ENCODE measurements at places on chromosomes 4 and X.

DNA sequence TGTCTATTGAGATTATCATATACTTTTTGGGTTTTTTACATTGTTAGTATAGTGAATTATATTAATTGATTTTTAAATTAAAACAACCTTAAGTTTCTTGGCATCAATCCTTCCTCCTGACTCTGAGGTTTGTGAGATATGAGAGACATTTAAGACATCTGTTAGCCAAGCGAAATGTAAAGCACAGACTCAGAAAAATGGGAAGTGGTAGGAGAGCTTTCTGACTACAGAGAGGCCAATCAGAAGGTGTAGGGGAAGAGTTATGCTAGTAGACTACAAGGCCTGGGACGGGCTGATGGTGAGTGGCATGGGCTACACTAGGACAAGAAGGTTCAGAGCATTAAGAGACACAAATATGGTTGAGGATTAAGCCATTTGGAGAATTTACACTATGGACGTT lies 255.4 kb downstream of the PRDM5 start:
- no peak for DNase-seq

DNA sequence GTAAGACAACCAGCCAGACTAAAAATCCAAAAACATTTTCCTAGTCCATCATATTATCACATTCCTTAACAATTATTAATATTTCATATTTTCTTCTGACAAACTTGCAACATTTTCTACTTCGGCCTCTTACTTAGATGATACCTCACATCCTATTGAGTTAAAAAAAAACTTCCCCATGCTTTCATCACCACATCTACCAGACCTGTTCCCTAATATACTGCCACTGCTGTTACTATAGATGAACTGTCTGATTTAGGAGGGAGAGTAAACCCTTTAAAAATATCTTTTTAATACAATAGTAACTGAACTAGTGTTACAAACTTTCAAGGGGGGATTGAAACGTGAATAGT lies 1.5 kb downstream of the FAM200B start:
- no peak for DNase-seq

DNA sequence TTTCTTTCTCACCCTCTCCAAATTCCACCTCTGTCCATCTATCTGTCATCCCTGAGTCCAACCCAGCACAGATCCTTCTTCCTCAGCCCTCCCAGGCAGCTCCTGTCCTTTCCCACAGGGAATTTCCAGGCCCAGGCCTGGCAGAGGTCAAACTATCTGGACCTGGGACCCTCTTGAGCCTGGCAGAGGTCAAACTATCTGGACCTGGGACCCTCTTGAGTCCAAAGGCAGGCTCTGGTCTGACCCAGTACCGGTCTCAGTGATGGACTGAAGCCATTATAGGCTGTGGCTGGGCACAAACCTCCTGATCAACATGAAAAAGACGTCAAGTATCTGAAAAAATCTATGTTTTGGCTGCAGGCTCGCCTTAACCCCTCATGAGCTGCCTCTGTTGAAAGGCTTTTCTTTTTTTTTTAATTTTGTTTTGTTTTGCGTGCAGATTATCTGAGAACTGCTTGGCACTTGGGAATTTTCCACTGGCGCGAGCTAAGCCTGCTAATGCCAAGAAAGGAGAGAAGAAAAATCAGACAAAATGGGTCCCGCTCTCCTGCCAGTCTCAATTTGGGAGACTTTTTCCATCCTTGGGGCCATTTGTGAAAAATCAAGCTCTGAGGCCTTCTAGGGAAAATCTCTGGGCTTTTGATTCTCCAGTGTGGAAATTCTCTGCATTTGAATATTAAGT lies 31.2 kb downstream of the MSX1 start:
- no peak for DNase-seq

DNA sequence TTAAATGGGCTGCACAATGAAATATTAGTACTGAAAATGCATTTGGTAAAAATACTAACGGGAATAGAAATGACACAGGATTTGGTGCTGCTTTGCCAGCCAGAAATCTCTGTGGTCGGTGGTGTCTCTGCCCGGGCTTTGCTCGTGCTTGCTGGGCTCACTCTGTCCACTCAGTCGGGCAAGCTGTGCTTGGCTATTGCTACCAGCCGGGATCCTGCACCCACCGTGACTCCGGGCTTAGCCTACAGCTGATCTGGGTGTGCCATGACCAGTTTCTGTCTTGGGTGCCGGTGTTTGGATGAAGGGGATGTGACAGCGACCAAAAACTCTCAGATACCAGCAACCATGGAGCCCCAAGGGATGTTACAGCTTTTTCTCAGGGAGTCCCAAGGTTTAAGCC lies 487.7 kb downstream of the TECRL start:
- no peak for DNase-seq

GRCh38 chr4:138327338-138327737 lies 85.2 kb upstream of the SLC7A11 start:
- DNase-seq, result no peak

- DNase-seq, result no peak
Measured at GRCh38 chr4:856225-856901, 30.4 kb upstream of the CPLX1 start.

DNA sequence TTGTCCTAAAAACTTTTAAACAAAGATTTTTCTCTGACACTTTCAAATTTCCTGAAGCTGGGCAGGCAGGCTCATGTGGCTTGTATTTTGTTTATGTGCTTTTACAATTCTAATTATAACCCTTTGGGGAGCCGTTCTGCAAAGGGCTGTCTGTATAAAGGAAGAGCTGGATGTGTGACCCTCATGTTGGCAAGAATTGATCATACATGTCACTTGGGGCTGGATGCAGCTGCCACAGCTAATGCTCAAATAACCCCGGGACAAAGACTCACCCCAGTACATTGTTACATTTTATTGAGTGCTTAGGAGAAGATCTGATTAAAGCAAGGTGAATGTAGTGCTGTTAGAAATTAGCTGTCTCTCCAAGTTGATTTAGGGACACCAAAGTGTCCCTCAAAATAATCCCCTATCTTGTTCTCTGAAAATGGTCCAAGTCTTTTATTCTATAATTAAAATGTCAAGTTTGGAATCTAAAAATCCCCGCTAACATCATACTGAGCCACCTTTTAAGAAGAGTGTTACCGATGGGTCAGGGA lies 13.0 kb upstream of the DAPP1 start:
- DNase-seq, result no peak

GRCh38 chr4:169114341-169114974 lies 104.4 kb upstream of the CBR4 start:
- DNase-seq, result no peak

DNA sequence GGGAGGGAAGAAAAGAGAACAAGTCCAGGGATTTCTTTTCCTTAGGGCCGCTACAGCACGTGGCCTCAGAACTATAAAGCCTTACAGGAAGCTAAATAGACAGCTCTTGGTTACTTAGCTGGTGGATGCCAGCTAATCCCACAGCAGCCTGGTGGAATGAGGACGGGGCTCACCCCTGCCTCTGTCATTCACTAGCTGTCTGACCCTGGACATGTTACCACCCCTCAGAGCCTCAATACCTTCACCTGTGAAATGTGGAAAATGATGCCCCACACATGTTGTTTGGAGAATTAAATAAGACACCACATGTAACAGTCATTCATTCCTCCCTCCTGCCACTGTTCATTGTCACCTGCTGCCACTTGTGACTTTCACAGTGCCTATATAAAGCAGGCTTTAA lies 15.7 kb downstream of the CCKAR start:
- no peak for DNase-seq

DNA sequence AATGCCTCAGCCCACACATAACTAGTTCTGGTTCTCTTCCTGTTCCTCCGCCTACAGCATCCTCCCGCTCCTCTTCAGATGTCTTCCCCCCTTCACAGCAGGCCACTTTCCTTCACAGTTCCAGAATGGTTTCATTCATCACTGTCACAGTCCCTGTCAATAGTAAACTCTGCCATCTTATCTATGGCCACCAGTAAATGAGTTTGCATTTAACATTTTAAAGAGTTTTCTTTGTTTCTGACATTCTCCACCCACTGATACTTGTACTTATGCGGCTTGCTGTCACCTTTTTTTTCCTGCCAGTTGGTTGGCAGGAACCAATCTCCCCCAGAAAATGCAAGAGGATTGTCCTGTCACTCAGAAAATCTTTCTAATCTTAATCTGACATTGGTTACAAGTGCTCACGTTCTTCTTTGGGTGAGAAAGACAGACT lies 114.1 kb downstream of the GLUD2 start:
- no peak for DNase-seq

DNA sequence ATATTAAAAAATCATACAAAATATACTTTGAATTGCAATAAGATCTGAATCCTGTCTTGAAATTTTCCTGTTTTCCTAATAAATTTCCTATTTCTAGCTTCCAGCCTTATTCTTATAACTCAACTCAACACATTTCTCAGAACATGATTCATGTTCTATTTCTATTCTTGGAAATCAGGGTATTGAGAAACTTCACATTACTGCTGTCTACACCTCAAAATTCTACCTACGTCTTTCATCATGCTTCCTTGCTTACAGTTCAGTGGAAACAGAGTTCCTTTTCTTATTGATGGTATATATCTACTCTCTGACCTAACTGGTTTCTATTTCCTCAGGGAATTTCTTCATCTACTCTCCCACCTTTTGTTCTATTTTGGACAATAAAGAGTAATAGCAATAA lies 2139.0 kb downstream of the ARAP2 start:
- DNase-seq, result no peak

GRCh38 chr4:7336067-7336569 lies 98.6 kb downstream of the PSAPL1 start:
- no peak for DNase-seq

GRCh38 chr4:7115557-7116340 lies 47.9 kb upstream of the GRPEL1 start:
- DNase-seq, result no peak
